ENCODE measurements at places on chromosomes 12 and 14.

DNA sequence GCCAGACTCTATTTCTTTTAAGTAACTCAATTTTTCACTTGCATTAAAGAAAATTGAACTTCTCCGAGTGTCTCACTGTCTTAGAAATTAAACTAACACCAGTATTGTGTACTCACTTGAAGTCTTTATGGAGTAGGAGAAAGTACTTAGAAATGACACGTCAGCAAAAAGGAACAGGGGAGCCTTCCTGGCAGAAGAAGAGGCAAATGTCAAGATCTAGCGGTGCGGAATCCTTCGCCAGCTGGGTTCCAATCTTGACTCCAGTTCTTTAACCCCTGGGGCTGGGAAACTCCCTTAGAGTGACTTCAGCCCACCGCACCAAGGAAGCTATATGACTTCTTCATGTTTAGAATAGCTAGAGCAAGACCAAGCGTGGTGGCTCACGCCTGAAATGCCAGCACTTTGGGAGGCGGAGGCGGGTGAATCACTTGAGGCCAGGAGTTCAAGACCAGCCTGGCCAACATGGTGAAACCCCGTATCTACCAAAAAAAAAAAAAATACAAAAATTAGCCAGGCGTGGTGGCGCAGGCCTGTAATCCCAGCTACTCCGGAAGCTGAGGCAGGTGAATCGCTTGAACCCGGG is 34.4 kb downstream of the WBP11 start:
- DNase-seq, result peak; percentile 22
- no peaks in the 10 kb centered on the region for H3K36me3 ChIP-seq
- no peaks in the 10 kb centered on the region for H3K4me1 ChIP-seq
- H3K27ac ChIP-seq, result peak overlapping the region; percentile 97
- H3K4me3 ChIP-seq, result peak overlapping the region; percentile 94

GRCh38 chr12:24574538-24574937 is 374.4 kb downstream of the BCAT1 start:
- no peaks in the 10 kb centered on the region for H3K27me3 ChIP-seq
- H3K27ac ChIP-seq, result no peak overlapping the region
- no peaks in the 10 kb centered on the region for H3K4me1 ChIP-seq

GRCh38 chr12:69904777-69905176 is 79.8 kb downstream of the MYRFL start:
- H3K4me3 ChIP-seq, result no peak overlapping the region
- no peaks in the 10 kb centered on the region for H3K36me3 ChIP-seq
- H3K4me1 ChIP-seq, result no peaks in the 10 kb centered on the region
- peaks cover 2% of the 10 kb centered on the region for H3K27me3 ChIP-seq

- no peak overlapping the region for H3K4me3 ChIP-seq
- H3K36me3 ChIP-seq, result peaks cover 2% of the 10 kb centered on the region
- no peaks in the 10 kb centered on the region for H3K4me1 ChIP-seq
- no peak for DNase-seq
Measured at GRCh38 chr12:67299526-67299925, 30.4 kb downstream of the CAND1 start.

GRCh38 chr12:96176575-96176974 is 17.6 kb upstream of the ELK3 start:
- H3K36me3 ChIP-seq, result no peaks in the 10 kb centered on the region
- no peaks in the 10 kb centered on the region for H3K27me3 ChIP-seq
- H3K27ac ChIP-seq, result no peak overlapping the region

GRCh38 chr12:80655751-80656150 is 51.7 kb upstream of the MYF6 start:
- peak; percentile 34 for DNase-seq
- no peaks in the 10 kb centered on the region for H3K4me1 ChIP-seq
- no peaks in the 10 kb centered on the region for H3K36me3 ChIP-seq
- H3K27ac ChIP-seq, result no peak overlapping the region

- DNase-seq, result no peak
- H3K27ac ChIP-seq, result no peak overlapping the region
- no peaks in the 10 kb centered on the region for H3K4me1 ChIP-seq
- no peaks in the 10 kb centered on the region for H3K27me3 ChIP-seq
- no peak overlapping the region for H3K4me3 ChIP-seq
Measured at GRCh38 chr12:31822761-31823160, 93.9 kb upstream of the AMN1 start.

GRCh38 chr14:56115976-56116893 is 2.0 kb upstream of the PELI2 start:
- no peaks in the 10 kb centered on the region for H3K36me3 ChIP-seq
- no peak for DNase-seq
- no peak overlapping the region for H3K27ac ChIP-seq
- no peak overlapping the region for H3K4me3 ChIP-seq

DNA sequence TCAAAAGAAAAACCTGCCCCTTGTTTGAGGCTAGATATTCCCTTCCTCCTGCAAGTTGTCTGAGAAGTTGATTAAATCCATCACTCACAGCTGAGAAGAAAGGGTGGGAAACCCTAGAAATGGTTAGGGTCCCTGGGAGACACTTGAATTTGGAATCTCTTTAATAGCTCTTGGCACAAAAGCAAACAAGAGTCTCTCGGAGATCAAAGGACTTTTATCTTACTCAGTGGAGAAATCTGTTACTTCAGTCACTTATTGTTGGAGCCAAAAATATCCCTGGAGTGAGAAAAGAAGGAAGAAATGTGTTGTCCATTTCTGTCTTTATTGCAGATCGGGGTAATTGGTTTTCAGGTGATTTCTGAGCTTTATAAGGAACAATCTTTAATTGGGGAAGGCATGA is 47.0 kb downstream of the TMEM132C start:
- H3K36me3 ChIP-seq, result no peaks in the 10 kb centered on the region
- no peak for DNase-seq
- no peak overlapping the region for H3K4me3 ChIP-seq
- H3K27ac ChIP-seq, result no peak overlapping the region
- no peaks in the 10 kb centered on the region for H3K4me1 ChIP-seq
- H3K27me3 ChIP-seq, result no peaks in the 10 kb centered on the region

GRCh38 chr12:48525332-48525731 is at the start of gene OR8S1:
Gene OR8S1, plus strand, starts transcription at chr12:48525632. Its CDS starts 0 bp downstream, at chr12:48525632.
- no peak for DNase-seq
- H3K36me3 ChIP-seq, result no peaks in the 10 kb centered on the region
- H3K27ac ChIP-seq, result no peak within 1 kb of the TSS
- no peaks in the 10 kb centered on the region for H3K27me3 ChIP-seq
- H3K4me3 ChIP-seq, result no peak within 1 kb of the TSS

DNA sequence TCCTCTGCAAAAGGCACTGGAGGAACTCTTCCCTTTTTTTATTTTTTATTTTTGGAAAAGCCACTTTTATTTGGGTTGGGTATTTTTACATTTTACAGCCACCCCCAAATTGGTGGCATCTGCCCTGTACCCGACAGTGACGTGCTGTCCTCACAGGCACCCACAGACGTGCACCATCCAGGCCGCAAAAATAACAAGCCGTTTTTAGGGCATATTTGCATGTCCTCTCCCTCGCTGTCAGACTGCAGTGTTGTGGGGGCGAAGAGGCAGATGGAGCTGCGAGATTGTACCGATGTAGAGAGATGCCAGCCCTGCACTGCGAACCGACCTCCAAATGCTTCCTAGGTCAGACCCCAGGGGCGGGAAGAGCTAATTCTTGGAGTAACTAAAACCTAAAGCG is 12.2 kb downstream of the JDP2 start:
- no peak for DNase-seq
- H3K36me3 ChIP-seq, result peaks cover 7% of the 10 kb centered on the region
- H3K27ac ChIP-seq, result no peak overlapping the region

DNA sequence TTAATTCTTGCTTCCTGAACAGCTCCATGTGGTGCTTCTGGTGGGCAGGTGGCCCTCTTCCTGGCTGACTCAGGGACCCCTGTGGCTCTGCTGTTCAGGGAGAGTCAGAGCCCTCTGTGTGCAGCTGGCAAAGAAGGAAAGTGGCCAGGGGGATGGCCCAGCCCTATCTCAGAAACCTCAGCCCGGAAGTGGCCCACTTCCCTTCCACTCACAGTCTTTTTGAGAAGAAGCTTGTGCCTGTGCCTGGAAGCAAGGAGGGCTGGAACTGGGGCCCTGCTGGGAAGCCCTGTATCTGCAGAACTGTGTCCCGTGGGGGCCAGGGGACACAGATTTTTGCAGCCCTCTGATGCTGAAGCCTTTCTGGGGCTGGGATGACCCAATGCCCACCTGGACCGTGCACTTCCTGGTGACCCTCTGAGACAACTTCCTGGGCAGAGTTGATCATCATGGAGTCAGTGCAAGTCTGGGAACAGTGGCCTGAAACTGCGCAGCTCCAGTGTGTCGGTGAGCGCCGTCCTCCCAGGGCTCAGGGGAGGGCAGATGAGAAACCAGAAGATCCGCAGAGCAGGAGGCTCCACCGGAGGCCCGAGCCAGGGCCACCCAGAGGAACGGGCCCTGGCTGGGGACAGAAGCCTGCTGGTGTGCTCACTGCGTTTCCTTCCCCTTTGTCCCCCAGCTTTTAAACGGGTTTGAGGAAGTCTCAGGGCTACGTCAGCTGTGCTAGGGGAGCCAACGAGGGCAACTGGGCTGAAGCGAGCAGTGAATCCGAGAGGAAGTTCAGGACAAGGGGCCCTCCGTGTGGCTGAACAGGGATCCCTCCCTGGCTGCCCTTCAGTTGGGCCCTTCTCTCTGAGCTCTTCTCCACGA is 217.4 kb upstream of the RTL1 start:
- H3K27ac ChIP-seq, result no peak overlapping the region
- no peak overlapping the region for H3K4me3 ChIP-seq
- H3K36me3 ChIP-seq, result no peaks in the 10 kb centered on the region
- no peaks in the 10 kb centered on the region for H3K4me1 ChIP-seq

GRCh38 chr12:95882080-95882479 is 23.3 kb downstream of the SNRPF start:
- H3K4me3 ChIP-seq, result no peak overlapping the region
- H3K27ac ChIP-seq, result no peak overlapping the region
- no peaks in the 10 kb centered on the region for H3K27me3 ChIP-seq

DNA sequence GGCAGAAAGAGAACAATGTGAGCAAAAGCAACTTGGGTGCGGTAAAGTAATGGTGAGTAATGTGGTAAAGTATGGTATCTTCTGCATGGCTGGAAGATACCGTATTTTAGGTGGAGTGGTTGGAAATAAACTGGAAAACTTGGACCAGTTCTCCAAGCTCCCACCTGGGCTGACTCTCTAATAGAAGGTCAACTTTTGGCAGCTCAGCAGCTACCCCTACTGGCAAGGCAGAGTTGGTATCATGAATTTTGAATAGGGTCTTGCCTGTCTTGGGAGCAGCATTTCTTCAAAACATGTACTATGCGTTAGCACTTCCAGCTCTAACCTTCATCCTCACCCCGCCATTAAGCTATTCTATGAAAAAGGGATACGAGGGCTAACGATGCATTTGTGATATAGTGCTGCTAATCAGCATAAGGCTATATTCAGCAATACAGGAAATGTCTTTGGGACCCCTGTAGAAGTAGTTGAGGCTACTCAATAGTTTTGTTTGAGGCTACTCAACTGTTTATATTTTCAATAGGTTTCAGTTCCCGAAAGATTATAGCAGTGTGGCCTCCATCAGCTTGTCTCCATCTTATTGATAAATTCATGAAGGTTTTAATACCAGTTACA is 276.3 kb upstream of the FAR2 start:
- H3K36me3 ChIP-seq, result no peaks in the 10 kb centered on the region
- H3K4me3 ChIP-seq, result no peak overlapping the region
- H3K4me1 ChIP-seq, result peaks cover 2% of the 10 kb centered on the region
- DNase-seq, result peak; percentile 62
- no peaks in the 10 kb centered on the region for H3K27me3 ChIP-seq
- no peak overlapping the region for H3K27ac ChIP-seq

DNA sequence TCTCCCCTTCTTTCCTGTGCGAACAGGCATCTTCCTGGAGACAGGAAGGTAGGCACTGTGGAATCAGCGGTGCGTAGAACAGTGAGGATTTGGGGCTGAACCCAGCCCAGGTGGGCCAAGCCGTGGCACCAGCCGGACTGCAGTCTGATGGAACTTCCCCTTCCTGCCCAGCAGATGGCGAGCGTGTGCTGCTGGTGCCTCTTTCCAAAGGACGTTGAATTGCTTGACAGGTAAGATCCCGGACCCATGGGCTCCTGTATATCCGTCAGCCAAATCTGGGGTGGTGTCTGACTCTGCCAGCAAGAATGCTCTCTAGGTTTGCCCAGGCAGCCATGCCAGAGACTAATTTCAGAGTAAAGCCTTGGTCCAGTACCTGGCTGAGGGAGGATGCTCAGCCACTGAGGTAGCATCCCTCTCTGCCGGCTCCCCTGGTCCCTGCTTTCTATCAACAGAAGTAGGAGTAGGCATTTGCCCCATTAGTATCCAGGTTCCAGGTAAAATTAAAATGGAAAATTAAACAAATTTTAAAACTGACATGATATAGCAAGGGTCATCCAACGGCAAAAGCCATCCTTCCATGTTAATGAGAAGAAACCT is 21.1 kb upstream of the KCNA5 start:
- DNase-seq, result peak; percentile 32
- H3K4me3 ChIP-seq, result no peak overlapping the region

GRCh38 chr12:93819050-93819491 is 141.9 kb downstream of the CRADD start:
- peak; percentile 92 for DNase-seq
- H3K4me1 ChIP-seq, result peaks cover 17% of the 10 kb centered on the region
- no peaks in the 10 kb centered on the region for H3K27me3 ChIP-seq
- H3K27ac ChIP-seq, result peak overlapping the region; percentile 42

DNA sequence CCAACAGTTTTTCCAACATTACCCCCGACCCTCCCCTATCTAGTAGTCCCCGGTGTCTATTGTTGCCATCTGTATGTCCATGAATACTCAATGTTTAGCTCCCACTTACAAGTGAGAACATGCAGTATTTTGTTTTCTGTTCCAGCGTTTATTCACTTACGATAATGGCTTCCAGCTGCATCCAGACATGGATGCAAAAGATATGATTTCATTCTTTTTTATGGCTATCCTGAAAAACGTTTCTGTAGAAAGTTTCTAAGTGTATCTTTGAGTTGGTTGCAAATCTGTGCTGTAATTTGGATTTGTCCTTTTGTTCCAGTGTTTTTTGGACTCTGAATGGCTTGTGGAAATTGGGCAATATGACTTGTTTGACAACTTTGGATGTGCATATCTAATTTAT is 11.7 kb downstream of the SP1 start:
- H3K36me3 ChIP-seq, result no peaks in the 10 kb centered on the region
- no peak overlapping the region for H3K4me3 ChIP-seq

DNA sequence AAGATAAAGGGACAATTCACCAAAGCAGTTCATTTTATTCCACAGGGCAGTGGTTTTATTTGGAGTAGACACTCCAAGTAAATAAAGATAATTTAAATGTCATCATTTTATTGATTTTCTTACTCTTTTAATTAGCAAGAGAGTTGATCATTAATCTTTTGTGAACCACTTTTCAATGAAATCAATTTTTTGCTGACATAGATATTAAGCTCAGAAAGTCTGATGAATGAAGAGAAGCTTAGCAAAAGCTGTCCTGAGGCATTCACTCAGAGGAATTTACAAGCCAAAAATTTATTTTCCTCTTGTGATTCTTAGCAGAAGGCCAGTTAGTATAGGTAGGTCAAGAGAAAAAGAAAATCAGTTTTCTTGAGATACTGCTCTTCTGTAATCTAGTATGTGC is 618.0 kb downstream of the CCER1 start:
- no peak for DNase-seq
- no peaks in the 10 kb centered on the region for H3K36me3 ChIP-seq
- no peaks in the 10 kb centered on the region for H3K27me3 ChIP-seq
- H3K4me3 ChIP-seq, result no peak overlapping the region

GRCh38 chr12:121789233-121789781 is 4.2 kb downstream of the RHOF start:
- no peak overlapping the region for H3K4me3 ChIP-seq
- no peak for DNase-seq
- peaks cover 16% of the 10 kb centered on the region for H3K4me1 ChIP-seq
- no peaks in the 10 kb centered on the region for H3K36me3 ChIP-seq
